ENCODE measurements at places on chromosomes 7 and 10.

GRCh38 chr7:82389876-82390275 is 53.7 kb downstream of the CACNA2D1 start:
- no peak for DNase-seq

GRCh38 chr7:31890766-31891165 is 179.4 kb downstream of the PDE1C start:
- DNase-seq, result no peak

GRCh38 chr7:112721366-112721765 is 68.8 kb downstream of the TMEM168 start:
- DNase-seq, result no peak

- no peak for DNase-seq
Observed at GRCh38 chr7:24911213-24911603, 68.8 kb downstream of the OSBPL3 start.

- DNase-seq, result no peak
Observed at GRCh38 chr7:85068799-85069198, 118.1 kb downstream of the SEMA3D start.

DNA sequence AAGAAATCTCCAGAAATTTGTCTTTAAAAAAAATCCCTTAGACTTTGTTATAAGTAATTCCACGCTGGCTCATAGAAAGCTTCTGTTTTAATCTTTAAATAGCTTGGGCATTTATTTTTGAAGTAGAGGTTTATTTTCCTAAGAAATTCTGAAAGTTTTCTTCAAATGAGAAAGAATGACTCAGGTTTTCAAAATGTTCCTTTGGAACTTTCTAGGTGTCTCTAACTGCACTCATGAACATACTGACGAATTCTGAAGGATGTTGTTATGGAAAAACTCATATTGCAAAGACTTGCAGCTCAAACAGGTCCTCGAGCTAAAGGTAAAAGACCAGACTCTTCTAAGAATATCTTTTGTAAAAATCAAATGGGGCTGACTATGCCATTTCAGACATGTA is 10.7 kb downstream of the DGKI start:
- no peak for DNase-seq

DNA sequence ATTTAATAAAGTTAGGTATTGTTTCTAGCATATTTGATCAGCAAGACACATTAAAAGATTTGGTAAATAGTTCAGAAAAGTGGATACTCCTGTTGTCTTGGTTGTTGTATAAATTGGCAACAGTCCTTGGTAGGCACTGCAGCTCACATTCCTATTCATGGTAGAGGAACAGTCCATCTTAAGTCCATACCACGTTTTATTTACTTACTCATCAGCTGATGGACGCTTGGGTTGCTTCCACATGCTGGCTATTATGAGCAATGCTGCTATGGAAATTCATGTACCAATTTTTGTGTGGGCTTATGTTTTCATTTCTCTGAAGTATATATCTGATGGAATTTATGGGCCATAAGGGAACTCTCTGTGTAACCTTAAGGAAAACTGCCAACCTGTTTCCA is 43.3 kb downstream of the C10orf120 start:
- no peak for DNase-seq

GRCh38 chr7:70051726-70052125 is 453.5 kb downstream of the AUTS2 start:
- no peak for DNase-seq

DNA sequence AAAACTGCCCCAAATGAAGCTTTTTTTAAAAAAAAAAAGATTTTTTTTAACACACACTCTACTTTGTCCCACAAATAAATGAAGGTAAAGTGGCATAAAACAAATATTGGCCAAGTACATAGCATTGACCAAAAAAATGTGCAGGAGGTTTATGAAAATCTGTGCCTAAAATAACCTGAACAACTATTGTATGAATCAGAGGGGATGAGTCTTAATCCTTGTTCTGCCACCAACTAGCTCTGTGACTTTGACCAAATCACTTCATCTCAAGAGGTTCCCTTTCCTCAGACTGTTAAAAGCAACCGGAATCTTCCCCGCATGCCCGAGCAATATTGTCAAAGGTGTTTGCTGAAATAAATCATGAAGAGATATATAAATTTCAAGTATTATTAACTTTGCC is 150.4 kb upstream of the NEBL start:
- DNase-seq, result no peak

DNA sequence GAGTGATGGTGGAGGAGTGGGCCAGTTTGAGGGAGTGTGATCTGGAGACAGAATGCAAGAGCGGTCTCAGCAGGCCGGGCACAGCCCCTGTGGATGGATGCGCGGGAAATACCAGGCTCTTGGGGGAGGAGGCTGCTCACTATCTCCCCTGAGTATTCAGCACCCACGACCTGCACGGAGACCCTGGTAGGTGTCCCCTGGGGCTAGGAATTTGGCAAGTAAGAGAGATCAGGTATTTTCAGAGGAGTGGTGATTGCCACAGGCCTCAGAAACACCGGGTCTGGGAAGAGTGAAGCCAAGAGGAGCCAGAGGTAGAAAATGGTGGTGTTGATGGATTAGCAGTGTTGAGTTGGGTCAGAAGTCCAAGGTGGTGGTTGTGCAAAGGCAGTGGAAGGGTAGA is 426.3 kb downstream of the PAXIP1 start:
- DNase-seq, result no peak

DNA sequence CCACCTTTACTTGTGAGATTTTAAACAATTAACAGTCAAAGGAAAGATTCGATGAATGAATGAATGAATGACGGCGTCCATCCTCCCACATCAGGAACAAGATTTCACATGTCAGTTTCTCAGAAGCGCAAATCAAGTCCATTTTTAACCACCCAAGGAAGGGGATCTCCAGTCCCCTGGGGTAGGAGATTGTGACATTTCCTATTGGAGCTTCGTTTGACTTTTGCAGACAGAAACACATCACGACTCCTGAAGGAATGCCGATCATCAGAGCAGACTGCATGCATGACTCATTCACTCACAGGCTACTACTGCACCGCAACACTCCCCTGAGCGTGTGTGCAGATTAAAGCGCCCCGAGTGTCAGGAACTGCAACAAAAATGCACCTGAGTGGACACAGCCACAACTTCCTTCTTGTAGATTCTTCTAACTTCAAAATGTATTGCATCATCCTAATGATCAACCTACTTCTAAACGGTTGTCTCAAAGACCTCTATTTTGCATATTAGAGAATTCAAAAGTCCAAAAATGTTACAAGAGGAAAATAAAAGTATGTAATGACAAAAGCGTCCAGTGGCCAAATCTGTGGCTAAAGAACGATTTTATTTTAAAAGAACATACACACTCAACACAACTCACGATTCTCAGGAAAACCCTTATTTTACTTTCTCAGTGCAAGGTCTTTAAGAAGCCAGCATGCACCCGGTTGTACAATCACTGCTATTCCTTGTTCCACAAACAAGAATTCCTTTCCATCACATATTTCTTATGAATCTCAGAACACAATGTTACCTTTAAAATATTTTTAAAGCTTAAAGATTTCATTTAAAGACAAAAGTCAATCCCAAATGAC is 172.6 kb downstream of the FAM107B start:
- no peak for DNase-seq

DNA sequence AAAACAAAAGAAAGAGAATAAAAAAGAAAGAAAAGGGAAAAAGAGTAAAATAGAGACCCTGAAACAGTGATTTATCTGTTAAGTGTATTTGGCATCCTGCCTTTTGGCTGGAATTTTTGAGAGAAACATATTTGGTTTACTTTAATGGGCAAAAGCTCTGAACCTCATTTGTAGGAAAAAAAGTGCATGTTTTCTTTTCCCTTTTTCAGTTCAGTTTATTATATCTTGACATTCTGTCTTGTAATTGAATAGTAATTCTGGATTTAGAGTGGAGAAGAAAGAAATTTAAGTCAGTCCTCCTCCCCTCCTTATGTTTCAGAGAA is 69.5 kb downstream of the ARID5B start:
- DNase-seq, result no peak

GRCh38 chr10:104297697-104298660 is 29.0 kb downstream of the GSTO2 start:
- DNase-seq, result no peak

DNA sequence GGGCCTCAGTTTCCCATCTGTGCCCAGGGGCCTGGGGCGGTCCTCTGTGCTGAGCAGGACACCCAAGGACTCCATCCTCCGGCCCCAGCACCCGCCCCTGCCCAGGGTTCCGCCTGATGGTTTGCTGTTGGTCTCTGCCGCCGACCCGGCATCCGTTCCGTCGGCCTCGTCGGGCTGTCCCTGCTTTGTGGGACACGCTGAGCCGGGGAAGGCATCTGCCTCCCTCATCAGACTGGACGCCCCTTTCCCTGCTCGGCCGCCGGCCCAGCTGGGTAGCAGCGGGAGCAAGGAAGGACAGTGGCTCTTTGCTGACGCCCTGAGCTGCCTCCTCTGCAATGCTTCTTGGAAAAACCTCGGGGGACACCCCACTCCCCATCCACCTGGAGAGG is 39.5 kb downstream of the FAM20C start:
- DNase-seq, result no peak

DNA sequence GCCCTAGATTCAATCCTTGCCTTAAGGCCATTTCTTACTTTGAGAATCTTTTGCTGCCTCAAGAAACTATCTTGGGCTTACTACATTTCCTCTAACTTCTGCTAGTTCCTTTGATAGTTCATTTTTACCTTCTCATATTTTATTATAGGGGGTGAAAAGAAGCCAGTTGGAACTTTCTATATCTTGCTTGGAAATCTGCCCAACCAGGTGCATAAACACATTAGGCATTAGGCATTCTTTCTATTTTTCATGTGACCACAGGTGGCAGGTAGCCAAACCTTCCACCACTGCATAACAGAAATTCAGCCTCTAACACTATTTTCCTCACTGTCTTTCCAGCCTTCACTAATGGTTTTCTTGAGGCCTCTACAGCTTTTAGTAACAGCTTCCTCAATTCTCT is 300.0 kb upstream of the SP8 start:
- no peak for DNase-seq

DNA sequence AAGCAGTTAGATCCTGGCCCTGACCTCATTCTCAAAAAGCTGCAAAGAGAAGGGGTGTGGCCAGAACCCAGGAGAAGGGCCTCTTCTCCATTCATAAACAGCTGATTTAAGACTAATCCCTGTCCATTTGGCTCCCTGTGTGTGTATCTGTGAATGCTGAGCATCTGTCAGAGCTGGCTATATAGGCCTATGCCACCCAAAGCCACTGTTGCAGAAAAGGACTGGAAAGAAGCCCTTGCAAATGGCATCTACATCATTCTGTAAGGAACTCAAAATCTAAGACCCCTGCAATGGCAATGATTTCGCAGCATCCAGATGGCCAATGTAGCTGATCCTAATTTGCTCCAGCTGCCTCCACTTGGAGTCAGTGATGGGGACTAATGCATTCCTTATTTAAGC is 384.5 kb downstream of the KCNMA1 start:
- DNase-seq, result no peak

- DNase-seq, result no peak
Observed at GRCh38 chr7:102089175-102090098, 197.2 kb upstream of the SH2B2 start.

DNA sequence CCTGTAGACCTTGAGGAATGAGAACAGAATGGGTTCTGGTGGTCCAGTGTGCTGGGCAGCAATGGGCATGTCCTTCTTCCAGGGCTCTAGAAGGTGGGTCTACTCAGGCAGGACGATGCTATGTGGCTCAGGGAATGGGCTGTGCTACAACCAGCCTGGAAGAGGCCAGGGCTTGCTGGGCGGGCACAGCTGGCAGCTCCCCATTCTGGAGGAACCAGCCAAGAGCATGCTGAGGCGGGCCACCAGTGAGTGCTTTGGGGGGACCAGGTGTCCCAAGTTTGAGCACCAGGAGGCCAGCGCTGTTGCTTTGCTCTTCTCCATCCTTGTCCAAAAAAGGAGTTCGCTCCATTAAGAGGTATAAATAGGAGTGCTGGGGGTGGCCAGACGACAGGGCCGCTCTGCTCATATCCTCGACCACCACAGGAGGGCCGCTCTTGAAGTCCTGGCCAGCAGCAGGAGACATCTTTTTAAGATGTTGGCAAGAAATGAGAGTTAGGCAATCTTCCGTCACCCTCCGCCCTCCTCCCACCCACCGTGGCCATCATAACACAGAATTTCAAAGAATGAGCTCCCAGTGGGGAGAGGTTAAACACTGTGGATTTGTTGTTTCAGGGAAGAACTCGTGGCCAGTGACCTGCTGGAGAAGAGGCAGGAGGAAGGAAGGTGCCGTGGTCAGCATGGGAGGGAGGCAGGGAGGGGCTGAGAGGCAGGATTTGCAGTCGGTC is 141.3 kb downstream of the GRK5 start:
- no peak for DNase-seq

GRCh38 chr7:157617401-157617800 is 280.6 kb downstream of the DNAJB6 start:
- DNase-seq, result no peak

DNA sequence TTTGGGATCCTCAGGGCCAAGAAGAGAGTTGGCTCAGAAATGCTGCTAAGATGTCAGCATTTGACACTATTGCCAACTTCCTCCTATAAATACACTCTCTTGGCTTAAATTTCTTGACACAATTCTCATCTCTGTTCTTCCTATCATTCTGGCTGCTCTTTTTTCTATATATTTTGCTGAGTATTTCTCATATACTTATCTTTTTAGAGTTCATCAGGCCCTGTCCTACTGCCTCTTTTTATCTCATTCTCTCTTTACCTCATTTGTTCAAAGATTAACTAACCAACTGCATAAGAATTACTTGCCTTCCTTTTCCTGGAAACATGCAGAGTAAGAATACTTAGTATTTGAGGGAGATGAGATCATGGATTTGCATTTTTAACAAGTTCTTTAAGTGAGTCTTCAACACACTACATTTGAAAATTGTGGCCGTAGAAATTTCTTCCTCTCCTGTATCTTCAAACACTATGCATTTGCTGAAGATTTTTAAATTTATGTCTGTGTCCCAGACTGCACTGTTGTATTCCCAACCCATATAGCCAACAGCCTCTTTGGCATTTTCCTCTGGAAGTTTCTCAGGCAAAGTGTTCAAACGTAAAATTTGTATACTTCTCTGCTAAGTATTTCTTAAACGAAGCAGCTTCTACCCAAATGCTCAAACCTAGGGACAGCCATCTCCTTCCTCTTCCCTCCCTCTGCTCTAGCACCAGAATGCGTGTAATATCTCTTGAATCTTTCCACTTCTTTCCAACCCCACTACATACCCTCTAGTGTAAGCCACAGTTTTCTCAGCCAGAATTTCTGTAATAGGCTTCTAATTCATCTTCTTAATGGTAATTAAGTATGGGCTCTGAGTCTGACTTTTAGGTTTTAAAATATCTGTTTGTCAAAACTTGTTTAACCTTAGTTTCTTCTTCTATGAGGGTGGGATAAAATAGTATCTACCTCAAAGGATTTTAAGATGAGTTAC is 35.5 kb downstream of the ARL4A start:
- no peak for DNase-seq

- no peak for DNase-seq
Observed at GRCh38 chr10:126857178-126857806, 47.9 kb upstream of the DOCK1 start.

- no peak for DNase-seq
Observed at GRCh38 chr7:93601363-93601762, 26.8 kb upstream of the CALCR start.

DNA sequence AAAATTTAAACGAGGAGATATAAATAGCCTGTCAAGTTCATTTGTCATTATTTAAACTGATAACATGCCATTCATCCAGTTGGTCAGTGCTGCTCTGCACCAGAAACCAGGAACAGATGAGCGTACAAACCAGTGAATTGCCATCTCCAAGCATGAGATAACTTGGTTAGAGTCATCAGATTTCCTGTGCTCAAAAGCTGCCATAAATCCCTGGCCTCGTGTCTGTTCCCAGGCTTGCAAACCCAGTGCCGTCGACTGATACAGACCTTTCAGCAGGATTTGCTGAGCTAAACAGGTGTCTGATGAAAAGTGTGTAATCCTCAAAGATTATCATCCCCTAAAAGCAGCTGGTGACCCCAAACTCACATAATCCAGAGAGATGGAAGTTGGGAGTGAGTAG is 96.0 kb upstream of the SAMD8 start:
- DNase-seq, result no peak

Data from activated CD8-positive, alpha-beta memory T cell treated with anti-CD3 and anti-CD28 coated beads for 1 hour (primary cell).